ENCODE measurements at places on chromosomes 7 and 10.
A peak's percentile ranks its signal among the peaks of the same experiment; 100 is the strongest.

DNA sequence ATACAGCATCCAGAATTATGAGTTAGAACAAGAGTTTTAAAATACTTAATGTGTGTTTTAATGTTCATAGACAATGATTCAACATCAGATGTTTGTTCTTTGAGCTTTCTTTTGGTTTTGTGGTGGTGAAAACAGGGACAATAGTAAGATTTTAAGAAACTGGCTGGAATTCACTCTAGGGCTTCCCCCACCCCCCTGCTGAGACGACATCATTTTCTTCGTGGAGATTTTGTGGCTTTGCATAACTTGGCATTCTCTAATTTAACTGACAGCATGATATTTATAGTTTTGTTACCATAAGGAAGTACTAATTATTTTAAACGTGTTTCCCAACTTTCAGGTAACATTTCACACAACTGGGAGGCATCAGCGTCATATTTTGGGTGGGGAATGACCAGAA lies 184.1 kb downstream of the BICC1 start:
- DNase-seq, result no peak

DNA sequence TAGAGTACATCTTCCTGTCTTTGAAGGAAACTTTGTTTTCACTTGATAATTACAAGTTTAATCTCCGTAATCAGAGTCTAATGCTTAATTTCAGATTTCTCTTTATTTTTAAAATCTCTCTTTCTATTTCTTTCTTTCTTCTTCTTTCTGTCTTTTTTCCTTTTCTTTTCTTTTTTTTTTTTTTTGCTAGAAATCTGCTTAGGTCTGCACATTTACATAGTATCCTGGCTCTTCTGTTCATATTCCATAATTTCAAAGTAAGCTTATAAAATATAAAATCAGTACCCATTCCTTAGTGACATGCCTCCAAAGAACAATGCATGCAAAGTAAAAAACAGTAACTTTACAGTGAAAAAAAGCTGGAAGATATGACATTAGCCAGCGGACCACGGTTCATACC lies 601.7 kb upstream of the VSTM2A start:
- DNase-seq, result no peak

DNA sequence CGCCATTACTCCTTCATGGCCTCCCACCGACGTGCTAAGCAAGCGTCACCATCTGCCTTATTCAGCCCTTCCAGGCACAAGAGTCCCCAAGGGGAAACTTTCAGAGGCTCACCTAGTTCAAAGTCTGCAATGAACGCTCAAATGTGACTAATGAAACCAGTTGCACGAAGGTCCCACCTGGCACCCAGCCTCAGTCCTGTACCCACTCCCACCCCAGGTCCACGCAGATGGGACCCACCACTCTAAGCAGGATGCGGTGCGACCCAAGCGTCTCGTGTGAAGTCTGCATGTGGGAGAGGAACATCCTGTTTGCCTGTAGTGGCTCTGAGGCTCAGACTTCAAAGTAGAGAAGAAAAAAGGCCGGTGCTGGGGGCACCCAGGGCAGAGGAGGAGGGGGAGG lies 40.3 kb downstream of the RGS10 start:
- no peak for DNase-seq

GRCh38 chr10:91385306-91386085 lies 24.6 kb upstream of the HECTD2 start:
- no peak for DNase-seq

DNA sequence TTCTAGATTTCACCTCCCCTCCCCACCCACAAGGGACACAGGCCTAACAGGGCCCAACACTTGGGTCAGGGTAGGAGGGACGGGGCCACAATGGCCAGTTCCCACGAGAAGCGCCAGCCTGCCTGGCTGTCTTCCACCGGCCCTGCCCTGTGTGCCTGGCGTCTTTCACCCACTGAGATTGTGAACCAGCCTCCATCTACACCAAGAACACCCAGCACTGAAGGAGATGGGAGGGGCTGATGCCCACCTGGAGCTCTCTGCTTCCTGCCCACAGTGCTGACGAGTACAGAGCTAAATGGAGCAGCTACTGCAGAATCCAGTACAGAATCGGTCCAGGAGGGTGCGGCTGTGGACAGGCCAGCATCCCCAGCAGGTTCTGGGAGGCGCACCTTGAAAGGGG lies 2.4 kb upstream of the ASIC3 start:
- DNase-seq, result no peak

- DNase-seq, result no peak
Measured at GRCh38 chr7:92964141-92964540, 127.8 kb upstream of the CDK6 start.

DNA sequence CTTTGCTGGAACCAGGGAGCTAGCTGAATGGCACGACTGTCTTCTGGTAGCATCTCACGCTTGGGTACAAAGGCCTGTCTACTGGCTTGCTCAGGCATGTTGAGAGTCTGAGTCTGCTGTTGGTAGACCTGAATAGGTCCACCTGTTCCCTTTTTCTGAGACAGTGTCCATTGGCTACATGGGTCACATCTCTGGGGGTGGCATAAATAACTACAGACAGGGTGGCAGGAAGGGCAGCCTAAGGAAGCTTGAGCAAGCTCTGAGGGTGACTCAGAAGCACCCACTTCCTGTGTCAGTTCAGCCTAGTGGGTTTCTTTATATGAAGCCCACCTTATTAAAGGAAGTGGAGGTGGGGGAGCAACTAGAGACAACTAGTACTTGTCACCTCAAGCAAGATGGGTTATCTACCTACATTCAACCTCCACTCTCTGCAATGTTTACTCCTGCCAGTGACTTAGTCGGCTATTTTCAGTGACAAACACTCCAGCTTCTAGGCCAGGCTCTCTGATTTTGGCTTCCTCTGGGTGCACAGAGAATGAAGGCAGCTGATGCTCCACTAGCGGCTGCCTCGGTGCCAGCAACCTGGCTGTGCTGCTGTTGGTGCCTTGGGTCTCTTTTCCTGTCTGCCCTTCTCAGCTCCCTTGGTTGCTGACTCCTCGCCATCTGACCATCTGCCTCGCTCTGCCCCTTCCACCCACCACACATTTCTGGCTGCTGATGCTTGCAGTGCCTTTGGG lies 5.7 kb upstream of the ZYX start:
- DNase-seq, result no peak

DNA sequence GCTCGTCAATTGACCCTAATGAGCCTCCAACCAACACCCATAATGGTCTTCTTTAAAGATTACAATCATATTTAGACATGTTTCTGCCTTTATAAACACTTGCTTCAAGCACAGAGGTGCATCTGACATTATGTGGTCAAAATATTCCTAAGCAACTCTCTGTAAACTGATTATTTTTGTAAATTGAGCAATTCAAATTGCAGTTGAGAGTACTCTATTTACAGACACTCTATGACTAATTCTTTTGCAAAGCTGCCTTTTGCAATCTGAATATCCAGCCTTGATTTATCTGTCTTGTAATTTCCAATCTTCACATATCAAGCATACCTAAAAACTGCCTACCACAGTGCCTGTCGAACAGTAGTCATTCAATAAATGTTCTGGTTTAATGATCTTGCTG lies 112.0 kb downstream of the PDE1C start:
- no peak for DNase-seq

DNA sequence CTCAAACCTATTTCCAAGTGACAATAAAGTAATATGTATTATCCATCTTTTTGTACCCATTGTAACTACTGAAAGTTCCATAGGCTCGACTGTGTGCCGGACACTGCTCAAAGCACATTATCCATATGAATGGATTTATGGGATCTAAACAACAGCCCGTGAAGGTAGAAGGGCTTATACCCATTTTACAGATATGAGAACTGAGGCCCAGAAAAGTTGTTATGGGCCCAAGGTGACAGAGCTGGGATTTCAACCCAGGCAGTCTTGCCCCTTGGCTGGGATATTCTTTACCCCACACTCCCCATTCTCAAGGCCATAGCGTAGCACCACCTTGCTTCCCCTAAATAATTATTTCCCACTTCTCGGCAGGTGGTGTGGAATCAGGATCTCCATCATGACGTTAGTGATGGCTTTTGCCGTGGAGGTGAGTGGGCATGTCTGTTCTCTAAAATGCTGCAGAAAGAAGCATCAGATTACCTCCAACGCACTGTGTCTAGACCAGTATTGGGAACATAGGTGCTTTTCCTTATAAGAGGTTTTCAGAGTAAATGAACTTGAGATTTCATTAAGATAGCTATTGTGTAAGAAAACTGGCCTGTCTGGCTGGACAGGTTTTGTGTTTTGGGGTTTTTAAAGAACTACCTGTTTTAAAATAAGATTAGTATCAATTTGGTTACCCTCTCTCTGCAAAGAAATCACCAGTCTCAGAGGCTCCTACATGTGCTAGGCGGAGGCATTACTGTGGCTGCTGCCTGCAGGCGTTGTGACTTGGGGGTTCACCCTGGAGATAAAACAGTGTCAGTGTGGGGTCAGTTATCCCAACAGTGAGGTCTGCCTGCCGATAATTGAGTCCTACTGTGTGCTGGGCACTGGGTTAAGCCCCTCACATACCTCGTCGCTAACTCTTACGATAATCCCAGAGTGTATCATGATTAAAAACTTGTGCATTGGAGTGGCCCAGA lies 85.1 kb upstream of the SDK1 start:
- no peak for DNase-seq

GRCh38 chr7:27569106-27569505 lies 93.6 kb downstream of the HIBADH start:
- no peak for DNase-seq

GRCh38 chr10:131961777-131962662 lies 19.7 kb downstream of the BNIP3 start:
- DNase-seq, result peak; percentile 53

GRCh38 chr7:5594616-5595544 lies 171.2 kb upstream of the TNRC18 start:
- no peak for DNase-seq

DNA sequence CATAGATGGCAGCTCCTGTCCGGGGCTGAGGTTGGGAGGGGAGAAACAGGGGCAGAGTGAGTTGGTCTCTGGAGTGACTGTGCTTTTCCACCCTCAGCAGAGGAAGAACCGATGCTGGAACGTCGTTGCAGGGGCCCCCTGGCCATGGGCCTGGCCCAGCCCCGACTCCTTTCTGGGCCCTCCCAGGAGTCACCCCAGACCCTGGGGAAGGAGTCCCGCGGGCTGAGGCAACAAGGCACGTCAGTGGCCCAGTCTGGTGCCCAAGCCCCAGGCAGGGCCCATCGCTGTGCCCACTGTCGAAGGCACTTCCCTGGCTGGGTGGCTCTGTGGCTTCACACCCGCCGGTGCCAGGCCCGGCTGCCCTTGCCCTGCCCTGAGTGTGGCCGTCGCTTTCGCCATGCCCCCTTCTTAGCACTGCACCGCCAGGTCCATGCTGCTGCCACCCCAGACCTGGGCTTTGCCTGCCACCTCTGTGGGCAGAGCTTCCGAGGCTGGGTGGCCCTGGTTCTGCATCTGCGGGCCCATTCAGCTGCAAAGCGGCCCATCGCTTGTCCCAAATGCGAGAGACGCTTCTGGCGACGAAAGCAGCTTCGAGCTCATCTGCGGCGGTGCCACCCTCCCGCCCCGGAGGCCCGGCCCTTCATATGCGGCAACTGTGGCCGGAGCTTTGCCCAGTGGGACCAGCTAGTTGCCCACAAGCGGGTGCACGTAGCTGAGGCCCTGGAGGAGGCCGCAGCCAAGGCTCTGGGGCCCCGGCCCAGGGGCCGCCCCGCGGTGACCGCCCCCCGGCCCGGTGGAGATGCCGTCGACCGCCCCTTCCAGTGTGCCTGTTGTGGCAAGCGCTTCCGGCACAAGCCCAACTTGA lies 2.7 kb downstream of the REPIN1 start:
- no peak for DNase-seq

- DNase-seq, result no peak
Measured at GRCh38 chr7:129702316-129702715, 90.8 kb downstream of the NRF1 start.

DNA sequence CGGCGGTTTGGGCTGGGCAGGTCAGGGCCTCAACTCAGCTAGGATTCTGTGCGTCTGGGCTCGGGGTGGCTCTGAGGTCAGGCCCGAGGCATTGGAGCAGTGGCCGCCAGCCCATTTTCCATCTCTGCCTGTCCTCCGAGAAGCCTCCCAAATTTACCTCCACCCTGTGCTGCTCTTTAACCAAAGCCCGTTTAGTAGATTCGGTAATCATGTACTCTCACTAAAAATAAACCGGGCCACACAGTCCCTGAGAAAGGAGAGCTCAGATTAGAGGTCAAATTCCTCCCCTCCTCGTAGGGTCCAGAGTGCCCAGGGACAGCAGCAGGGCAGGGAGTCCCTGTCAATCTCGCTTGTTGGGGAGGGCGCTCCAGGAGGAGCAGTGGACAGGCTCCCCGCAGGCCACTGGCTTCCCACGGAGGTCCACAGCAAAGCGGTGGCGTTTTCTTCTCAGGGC lies 88.7 kb upstream of the CHST15 start:
- no peak for DNase-seq

DNA sequence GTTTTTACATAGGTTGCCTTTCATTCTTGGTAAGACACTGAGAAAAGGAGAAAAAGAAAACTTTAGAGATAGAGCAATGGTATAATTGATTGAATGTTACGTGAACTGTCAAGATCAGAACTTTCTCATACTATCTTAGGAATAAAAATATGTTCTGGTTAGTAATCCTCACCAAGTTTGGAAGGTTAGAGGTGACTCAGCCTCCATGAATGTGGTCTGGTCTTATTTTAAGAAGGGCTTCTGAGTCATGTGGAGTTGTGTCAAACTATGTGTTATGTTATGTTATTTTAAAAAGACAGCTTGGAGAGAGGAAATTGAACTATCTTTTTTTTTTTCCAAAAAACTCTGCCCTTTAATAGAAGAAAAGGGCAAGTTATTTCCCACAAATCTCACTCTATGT lies 458.6 kb upstream of the KLF6 start:
- DNase-seq, result no peak

DNA sequence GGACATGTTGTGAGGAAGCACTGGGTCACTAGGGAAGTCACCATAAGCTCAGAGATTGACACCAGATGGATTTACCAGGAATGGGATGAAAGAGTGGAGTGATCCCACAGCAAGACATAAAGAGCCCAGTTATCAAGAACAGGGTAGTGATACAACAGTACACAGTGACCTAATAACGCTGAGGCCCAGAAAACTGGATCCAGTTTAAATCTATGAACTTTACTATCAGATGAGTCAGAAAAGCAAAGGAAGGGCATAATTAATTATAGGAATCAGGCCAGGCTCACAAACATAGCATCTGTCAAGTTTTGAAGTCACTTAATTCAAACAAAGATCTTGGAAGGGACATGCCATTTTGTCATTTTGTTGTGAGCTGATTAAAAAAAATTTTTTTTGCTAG lies 73.5 kb downstream of the LRRN3 start:
- DNase-seq, result no peak

GRCh38 chr7:88109612-88110011 lies 110.2 kb downstream of the SRI start:
- no peak for DNase-seq

DNA sequence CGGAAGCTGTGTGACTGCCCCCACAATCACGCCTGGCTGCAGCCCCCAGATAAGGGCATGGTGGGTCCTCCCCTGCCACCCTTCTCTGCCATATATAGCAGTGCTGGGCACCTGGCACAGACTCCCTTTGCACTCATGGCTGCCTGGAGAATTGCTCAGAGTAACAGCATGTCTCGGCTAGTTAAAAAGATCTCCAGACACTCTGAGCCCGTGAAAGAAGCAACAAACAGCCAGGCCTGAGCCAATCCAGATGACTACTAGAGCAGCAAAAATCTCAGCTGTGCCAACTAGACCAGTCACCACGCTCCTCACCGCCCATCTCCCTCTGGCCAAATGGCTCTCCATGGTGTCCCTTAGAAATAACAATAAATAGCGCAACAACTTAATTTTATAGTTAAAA lies 71.3 kb downstream of the PARD3 start:
- DNase-seq, result peak; percentile 16

Data from midbrain (tissue), 1 donor.